ENCODE measurements at places on chromosomes 12 and 14.

DNA sequence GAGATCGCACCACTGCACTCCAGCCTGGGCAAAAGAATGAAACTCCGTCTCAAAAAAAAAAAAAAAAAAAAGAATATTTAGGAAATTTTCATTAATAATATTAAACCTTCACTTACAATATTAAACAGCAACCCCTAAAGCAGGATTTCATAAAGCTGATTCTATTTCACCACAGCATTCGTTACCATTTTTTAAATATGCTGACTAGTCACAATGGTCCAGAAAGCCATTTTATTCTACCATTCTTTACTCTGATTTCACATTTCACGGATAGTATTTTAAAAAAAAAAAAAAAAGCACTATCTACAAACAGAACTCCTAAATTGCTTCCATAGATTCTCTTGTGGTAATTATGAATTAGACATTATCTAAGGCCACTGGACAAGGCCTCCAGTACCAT, 27.6 kb downstream of the SARNP start:
- DNase-seq, result no peak

GRCh38 chr12:20832911-20833310, 22.4 kb downstream of the SLCO1B3 start:
- no peak for DNase-seq

DNA sequence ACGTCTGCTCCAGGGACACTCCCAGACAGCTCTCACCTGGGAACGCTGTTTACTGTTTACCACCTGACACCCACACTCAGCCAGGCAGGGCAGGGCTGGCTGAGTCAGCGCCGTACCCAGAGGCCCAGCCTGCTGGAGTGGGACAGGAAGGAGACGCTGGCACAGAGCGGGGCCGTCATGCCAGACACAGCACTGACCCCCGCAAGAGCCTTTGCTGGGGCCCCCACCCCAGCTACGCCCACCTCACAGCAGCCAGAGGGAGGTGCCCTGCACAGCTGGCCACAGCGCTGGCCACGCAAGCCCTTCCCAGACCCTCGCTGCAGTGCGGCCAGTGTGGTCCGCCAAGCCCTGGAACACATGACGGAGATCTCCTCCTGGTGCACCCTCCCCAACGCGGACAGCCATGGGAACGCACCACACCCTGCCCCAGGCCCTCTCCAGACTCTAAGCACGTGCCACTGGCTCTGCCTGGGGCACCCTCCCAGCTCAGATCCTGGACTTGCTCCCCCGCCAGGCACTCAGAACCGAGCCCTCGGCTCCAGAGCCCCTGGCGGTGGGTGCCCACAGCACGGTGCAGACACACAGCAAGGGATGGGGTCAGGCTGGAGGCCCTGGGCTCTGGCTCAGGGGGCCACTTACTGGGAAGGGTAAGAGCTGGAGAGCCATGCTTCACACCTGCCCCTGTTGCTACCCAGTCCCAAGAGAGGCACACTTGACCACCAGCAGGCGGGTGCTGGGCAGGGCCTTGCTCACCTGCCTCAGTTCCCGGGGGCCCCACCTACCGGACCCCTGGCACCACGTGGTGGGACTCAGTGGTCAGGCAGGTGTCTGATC, 5.7 kb downstream of the AHNAK2 start:
- DNase-seq, result peak; percentile 67

DNA sequence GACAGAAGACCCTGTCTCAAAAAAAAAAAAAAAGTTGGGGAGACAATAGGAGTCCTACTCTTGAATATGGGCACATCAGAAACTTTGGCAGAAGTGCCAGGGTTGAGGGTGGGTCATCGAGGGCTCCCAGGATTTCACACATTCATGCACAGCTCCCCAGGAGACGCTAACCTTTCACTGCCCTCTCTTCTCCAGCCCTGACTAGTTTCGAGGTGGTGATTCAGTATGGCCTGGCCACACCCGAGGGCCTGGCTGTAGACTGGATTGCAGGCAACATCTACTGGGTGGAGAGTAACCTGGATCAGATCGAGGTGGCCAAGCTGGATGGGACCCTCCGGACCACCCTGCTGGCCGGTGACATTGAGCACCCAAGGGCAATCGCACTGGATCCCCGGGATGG, 29.4 kb upstream of the LRP1-AS start:
- no peak for DNase-seq

GRCh38 chr12:81414441-81414840, 336.6 kb downstream of the ACSS3 start:
- no peak for DNase-seq

DNA sequence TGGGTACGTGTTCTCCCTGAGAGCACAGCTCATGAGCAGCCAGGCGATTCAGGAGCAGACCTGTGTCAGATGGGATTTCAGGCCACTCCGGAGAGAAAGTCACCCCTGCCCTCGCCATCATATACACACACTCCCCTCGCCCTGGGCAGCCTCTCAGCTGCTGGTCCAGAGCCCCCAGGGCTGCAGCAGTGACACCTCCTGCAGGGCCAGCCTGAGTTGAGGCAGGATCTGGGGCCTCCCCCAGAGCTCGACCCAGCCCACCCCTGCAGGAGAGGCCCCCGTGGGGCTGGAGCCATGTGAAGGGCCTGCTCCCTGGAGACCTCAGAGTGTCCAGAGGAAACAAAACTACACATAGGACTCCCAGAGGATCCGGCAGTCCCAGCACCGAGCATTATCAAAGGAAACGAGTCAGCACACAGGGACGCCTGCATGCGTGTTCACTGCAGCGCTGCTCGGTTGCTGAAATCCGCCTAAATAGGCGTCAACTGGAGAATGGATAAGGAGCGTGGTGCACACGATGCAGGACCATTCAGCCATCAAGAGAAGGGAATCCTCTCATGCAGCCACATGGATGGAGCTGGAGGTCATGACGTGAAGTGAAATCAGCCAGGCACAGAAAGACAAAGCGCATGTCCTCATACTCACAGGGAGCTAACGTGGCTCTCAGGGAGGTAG, 104.0 kb downstream of the TNFAIP2 start:
- no peak for DNase-seq

- DNase-seq, result no peak
Measured at GRCh38 chr12:99223579-99223978, 424.0 kb upstream of the GARIN6 start.

- DNase-seq, result no peak
Measured at GRCh38 chr12:15200641-15201040, 20.6 kb downstream of the RERG start.

DNA sequence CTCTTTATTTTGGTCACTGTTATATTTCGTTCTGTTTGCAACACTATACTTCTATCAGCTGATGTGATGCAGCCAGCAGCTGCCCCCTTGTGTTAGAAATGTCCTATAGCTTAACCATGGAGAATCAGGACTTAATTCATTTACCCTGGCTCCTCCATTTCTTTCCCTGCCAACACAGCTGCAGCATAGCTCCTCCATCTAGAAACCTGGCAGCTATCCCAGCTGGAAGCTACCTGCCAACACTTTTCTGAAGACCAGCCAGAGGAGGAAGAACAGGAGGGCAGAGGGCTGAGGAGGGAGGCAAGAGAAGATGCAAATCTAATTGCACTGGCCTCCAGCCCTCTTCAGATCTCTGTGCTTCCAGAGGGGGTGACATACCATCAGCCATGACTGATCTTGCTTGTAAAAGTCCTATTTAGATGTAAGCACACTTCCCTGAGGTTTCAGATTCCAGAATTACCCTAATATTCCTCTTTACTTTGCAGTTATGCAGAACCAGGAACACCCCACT, 156.8 kb upstream of the TMEM260 start:
- DNase-seq, result peak; percentile 33

- DNase-seq, result no peak
Measured at GRCh38 chr14:62093736-62094135, 331.5 kb downstream of the SNAPC1 start.

- DNase-seq, result no peak
Measured at GRCh38 chr12:14199455-14200198, 165.9 kb upstream of the ATF7IP start.

DNA sequence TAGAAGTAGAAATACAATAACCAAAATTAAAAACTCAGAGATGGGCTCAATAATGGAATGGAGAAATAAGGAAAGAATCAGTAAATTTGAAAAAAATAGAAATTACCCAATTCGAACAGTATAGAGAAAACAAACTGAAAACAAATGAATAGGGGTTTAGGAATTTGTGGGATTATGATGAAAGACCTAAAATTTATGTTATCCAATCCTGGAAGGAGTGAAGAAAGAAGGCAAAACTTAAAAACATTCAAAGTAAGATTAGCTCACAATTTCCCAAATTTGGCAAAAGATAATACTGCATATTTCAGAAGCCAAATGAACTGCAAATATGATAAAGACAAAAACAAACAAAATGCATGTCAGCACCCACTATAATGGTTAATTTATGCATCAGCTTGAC, 177.1 kb downstream of the CCDC91 start:
- DNase-seq, result no peak

DNA sequence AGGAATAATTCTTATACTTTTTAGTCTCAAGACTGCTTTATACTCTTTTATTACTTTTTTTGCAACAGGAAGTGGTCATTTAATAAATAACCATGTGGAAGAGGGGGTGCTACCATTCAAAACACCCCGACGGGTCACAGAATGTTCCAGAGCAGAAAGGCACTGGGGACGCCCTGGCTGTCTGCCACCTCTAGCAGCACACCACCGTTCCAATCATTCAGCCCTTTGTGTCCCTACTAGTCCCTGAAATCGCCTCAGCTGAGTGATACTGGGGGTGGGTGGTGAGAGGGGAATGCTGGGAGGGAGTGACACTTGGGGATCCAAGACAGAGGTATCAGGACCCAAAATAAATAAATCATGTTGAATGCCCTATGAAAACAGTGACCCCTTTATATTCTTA, 52.4 kb downstream of the MON2 start:
- DNase-seq, result no peak

- no peak for DNase-seq
Measured at GRCh38 chr12:109232731-109233130, 76.4 kb downstream of the FOXN4 start.

DNA sequence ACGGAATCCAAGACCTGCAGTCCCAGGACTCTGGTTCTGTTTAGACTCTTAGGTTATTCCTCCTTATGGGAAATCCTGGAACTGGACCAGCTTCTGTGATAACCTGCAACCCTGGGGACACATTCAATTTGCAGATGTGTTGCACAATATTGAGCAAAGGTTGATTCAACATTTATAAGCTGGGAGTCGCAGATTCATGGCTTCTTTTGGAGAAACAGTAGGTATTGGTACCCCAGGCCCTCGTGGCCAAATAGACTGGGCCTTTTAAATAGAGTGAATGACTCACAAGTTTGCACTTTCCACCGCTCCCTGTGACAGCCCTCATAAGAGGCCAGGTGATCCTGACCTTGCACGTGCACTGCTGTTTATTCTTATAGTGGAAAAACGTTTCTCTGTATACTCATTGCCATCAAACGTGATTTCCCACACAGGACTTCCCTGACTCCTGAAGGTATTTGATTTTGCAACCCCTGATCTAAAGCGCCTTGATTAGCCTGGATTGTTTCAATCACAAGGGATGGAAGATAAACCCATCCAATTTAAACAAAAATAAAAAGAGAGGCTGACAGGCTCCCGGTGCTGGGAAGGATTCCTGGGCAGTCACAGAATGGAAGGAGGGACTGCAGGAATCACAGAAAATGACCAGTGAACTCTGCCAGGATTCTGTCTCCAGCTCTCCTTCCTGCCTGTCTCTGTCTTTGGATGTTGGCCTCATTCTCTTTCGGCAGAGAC, 98.0 kb downstream of the VCPKMT start:
- no peak for DNase-seq

- no peak for DNase-seq
Measured at GRCh38 chr14:78637908-78638475, 467.8 kb downstream of the NRXN3 start.

- DNase-seq, result no peak
Measured at GRCh38 chr12:116609319-116610114, 50.3 kb downstream of the MAP1LC3B2 start.

GRCh38 chr12:49648712-49649003, 25.3 kb downstream of the PRPF40B start:
- no peak for DNase-seq

DNA sequence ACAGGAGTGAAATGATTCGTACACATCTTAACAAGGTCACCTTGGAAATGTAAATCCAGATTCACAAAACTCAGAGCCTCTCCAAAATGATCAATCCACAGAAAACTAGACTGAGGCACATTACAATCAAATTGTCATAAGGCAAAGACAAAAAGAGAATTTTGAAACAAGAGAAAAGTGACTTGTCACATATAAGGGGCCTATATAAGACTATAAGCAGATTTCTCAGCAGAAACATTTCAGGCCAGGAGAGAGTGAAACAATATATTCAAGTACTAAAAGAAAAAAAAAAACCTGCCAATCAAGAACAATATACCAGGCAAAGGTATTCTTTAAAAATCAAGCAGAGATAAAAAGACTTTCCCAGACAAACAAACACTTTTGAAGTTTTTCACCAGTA, 429.1 kb downstream of the BCAT1 start:
- no peak for DNase-seq

GRCh38 chr12:73902260-73902659, 635.4 kb upstream of the ATXN7L3B start:
- no peak for DNase-seq

GRCh38 chr14:20809917-20810316, 7.3 kb upstream of the RNASE1 start:
- DNase-seq, result no peak

DNA sequence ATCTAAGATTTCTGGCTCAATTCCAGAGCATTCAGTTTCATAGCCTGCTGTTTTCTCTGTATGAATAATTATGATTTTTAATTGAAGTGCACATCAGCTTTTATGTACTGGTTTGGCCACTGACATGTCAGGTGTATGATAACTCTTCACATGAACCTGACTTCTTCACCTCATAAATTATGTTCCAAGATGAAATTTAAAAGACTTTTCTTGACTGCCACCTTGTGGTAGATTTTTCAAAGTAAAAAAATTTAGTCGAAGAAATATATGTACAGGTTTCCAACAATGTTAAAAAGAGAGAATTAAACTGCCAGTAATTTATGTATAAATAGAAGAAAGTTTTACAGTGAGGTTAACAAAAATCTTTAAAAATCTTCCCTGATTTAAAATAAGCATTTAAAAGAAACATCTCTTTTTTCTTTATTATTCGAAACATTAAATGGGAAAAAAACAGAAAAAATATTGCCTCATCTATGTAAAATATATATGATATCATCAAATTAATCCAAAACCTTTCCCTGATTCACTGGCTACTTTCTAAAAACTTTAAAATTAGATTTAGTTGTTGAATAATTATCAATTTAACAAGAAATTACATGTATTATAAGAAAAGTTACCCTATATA, 124.9 kb upstream of the ATXN7L3B start:
- DNase-seq, result no peak

DNA sequence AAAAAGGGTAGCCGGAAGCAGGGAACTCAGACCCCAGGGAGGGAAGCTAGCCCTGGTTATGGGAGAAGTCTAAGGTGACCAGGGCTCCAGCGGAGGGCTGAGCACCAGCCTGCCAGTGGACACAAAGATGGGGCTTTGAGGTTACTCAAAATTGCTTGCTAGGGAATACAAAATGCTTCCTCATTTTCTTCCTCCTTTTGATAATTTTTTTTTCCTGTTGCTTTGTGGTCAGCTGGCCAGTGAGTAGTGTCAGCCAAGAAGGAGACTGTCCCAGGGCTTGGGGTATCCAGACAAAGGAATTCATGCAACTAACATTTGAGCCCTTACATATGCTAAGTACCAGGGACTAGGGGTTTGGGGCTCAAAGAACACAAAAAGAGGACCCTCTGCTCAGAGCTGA, 206.2 kb downstream of the PPM1H start:
- no peak for DNase-seq

- DNase-seq, result no peak
Measured at GRCh38 chr12:998020-998874, 7.2 kb downstream of the ERC1 start.
